ENCODE measurements at places on chromosomes 4 and X. TPM values are rescaled to one million over a fixed set of nuclear protein-coding genes. Genes with fewer than 3 reads are reported as not detected.

DNA sequence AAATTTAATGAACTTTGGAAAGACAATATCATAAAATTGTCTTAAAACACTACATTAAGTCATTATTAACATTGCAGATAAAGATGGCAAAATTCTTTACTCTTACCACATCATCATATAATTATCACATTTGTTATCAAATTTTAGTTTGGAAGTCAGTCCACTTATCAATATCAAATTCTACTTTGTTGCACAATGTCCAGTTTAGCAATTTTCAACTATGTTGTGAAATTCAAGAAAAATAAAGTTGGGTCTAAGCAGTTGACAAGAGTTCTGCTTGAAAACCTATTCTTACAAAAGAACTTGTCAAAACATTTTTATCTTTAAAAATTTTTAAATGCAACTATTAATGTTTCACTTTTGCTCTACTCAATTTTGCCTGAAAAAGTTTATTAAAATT is 44.7 kb upstream of the TET2 start:
- no peak for DNase-seq

DNA sequence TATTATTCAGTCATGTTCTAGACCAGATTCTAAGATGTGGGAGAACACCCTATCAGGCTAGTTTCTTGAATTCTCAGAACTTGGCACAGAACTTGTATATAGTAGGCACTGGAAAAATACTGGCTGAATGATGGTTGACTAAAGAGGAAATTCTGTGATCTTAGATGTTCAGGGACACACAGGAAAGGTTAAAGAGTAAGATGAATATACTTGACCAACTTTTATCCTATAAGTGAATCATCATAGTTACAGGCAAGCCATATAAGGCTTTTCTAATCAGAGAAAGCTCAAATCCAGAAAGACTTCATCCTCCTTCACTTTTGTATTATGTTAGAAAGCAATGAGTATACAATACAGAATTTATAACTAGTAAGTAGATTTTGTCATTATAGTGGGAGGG is 53.8 kb downstream of the SEPTIN11 start:
- DNase-seq = no peak

ADH7 gene
- not detected for total RNA-seq

DNA sequence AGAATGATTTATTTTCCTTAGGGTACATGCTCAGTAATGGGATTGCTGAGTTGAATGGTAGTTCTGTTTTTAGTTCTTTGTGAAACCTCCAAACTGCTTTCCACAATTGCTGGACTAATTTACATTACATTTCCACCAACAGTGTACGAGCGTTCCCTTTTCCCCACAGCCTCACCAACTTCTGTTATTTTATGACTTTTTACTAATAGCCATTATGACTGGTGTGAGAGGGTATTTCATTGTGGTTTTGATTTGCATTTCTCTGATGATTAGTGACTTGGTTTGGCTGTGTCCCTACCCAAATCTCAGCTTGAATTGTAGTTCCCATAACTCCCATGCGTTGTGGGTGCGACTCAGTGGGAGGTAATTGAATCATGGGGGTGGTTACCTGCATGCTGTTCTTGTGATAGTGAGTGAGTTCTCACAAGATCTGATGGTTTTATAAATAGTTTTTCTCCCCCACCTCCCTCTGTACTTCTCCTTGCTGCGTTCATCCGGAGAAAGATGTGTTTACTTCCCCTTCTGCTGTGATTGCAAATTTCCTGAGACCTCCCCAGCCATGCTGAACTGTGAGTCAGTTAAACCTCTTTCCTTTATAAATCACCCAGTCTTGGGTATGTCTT is 95.1 kb downstream of the GBA3 start:
- no peak for DNase-seq

GRCh38 chr4:107666134-107666533 is 53.9 kb downstream of the PAPSS1 start:
- peak; percentile 25 for DNase-seq

DNA sequence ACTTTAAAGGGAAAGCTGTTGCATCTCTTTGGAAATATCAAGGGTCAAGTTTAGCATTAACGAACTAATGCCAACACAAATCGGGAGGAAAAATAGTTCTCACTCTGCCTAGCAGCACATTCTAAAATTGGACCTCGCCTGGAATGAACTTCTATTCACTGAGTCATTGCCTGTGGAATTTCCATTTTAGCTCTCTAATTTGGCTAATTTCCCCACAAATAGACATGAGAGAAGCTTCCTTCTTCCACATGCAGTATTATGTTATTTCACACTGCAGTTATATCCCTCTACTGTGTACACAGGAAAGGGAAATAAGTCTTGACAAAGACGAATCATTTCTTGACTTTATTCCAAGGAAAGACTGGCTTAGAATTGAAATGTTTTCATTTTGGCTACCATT is 9.3 kb downstream of the ZXDA start:
- DNase-seq = peak; percentile 67

- DNase-seq = no peak
Observed at GRCh38 chr4:107939307-107939706, 8.0 kb downstream of the CYP2U1 start.

GRCh38 chr4:110188113-110188512 is 10.3 kb downstream of the ELOVL6 start:
- DNase-seq = no peak

- DNase-seq = peak; percentile 71
Observed at GRCh38 chr4:85952528-85952927, 407.3 kb downstream of the MAPK10 start.

DNA sequence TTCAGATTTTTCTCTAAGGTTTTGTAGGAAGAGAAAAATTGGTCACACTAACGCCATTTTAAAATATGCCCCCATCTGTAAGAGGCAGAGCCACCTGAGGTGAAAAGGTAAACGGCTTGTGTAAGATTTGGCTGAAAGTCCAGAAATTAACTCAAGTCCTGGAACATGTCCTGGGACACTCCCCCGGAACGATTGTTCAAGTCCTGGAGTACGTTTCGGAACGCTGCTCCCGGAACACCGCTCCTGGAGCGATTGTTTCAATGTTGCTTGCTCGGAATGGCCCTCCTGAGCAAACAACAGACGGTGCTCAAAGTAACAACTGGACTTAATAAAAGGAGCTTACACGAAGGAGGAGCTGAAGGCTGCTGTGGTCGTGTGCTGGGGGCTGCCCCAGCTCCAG is 796.5 kb upstream of the SLIT2 start:
- DNase-seq = peak; percentile 64

DNA sequence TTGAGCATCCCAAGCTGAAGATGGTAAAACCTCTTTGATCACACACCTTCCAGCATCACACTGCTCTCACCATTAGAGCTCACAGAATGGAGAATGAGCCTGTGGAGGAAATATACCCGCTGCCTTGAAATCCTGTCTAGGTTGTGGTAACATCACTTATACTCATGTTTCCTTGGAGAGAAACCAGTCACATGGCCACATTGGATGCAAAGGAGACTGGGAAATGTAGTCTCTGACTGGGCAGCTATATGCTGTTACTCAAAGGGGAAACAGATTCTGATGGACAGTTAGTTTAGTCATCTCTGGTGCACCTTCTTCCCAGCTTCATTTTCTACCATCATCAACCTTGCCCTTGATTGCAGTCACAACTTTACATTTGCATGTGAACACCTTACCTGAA is 286.3 kb downstream of the ANKRD50 start:
- no peak for DNase-seq

DNA sequence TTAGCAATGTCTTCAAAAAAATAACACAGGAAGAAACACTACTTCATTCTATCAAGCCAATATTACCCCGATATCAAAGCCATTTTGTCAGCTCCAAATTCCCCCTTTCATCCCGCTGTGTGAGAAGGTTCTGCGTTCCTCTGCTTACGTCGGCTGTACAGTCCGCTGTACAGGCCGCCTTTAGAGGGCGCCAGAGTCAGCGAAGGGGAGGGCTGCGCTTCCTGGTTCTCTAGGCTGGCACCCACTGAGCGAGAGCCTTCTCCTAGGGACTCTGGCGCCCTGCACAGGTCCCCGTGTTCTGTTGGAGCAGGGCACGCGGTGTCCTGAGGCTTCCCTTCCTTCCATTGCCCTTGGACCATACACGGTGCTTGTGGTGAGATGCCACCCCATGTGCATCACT is 25.3 kb upstream of the CT45A1 start:
- no peak for DNase-seq

DNA sequence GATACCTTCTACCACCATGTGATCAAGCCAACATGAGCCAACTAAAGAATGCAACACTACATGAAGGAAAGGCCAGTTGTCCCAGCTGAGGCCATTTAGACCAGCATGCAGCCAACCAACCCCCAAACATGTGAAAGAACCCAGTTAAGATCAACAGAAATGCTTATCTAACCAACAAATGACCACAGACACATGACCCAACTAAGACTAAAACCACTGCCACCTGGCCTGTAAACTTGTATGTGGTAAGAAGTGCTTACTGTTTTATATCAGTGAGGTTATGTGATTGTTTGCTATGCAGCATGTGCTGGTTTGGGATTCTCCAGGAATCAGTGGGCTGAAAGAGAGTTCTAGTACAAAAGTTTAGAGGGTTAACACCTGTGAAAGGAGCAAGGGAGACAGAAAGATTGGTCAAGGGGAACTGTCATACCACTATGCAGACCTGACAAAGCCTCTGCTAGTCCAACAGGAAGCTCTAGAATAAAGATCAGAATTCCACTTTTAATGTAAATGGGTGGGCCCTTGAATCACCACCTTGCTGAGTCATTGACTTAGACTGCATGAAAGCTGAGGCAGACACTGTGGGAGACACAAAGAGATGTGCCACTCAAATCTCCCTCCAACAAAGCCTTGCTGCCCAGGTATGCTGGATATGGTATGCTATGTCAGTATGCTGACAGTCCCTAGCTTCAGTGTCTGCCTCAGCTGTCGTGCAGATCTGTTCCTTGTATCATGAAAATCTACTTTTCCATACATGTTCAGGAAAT is 6.1 kb upstream of the SH3D19 start:
- peak; percentile 24 for DNase-seq

- DNase-seq = no peak
Observed at GRCh38 chrX:75369721-75370120, 95.8 kb downstream of the UPRT start.

FRMD7 gene
- 0.10 TPM for total RNA-seq

- no peak for DNase-seq
Observed at GRCh38 chr4:10761903-10762302, 77.3 kb upstream of the CLNK start.

DNA sequence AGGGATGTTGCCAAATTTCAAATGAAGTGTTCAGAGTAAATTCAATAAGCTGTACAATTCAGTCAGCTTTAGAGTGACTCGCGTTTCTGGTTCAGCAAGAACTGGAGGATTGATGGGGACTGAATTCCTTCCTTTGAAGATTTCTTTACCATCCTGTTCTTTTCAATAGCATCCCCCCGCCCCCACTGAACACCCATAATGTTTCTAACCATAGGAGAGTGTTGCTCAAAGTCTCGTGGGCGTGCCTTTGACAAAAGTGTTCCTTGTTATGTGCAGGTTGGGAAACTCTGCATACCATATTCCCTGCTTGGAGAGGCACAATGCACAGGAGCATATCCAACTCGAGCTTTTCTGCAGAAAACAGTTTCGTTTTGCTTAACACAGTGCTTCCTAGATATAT is 323.5 kb upstream of the CASK start:
- no peak for DNase-seq

- peak; percentile 15 for DNase-seq
Observed at GRCh38 chr4:57373991-57374390, 263.8 kb upstream of the IGFBP7 start.

NRK gene
- not detected for total RNA-seq

- DNase-seq = no peak
Observed at GRCh38 chr4:123433976-123434375, 37.4 kb downstream of the SPRY1 start.

BEX5 gene
- 0.60 TPM for total RNA-seq

Data from RPMI7951 (cell line).